ENCODE measurements at places on chromosomes 6 and 20. TPM values are rescaled to one million over a fixed set of nuclear protein-coding genes. Genes with fewer than 3 reads are reported as not detected.

Gene TJAP1
- total RNA-seq, result 24.7 TPM

Gene TSHZ2
- 22.9 TPM for total RNA-seq

Gene TUBB1
- total RNA-seq, result not detected

Gene SFTA2
- not detected for total RNA-seq

Gene RAMACL
- total RNA-seq, result not detected

Gene HDGFL1
- not detected for total RNA-seq

Gene TMEM74B
- 1.9 TPM for total RNA-seq

Gene RFX6
- total RNA-seq, result not detected

Gene ATXN1
- total RNA-seq, result 21.0 TPM

Gene MCHR2
- total RNA-seq, result not detected

Gene OPRM1
- total RNA-seq, result not detected

Gene TTBK1
- total RNA-seq, result 0.06 TPM

Gene NOX3
- not detected for total RNA-seq

Gene SLA2
- total RNA-seq, result not detected

Gene NHSL1
- total RNA-seq, result 2.8 TPM

Gene TMEM244
- not detected for total RNA-seq

Gene RNF144B
- 17.6 TPM for total RNA-seq

Gene WASF1
- 27.3 TPM for total RNA-seq

Gene MATN4
- total RNA-seq, result not detected

Gene OXT
- total RNA-seq, result not detected

Gene ETV7
- 1.3 TPM for total RNA-seq

Gene C4B
- 42.1 TPM for total RNA-seq

Gene PRKN
- 10.3 TPM for total RNA-seq

Gene RSPO3
- total RNA-seq, result 70.6 TPM

Gene KCNK16
- total RNA-seq, result not detected

Gene GCM1
- total RNA-seq, result not detected

Gene POPDC3
- 0.35 TPM for total RNA-seq

Gene PAX1
- not detected for total RNA-seq

All from uterus (tissue), 4 donors.